GM23248 (cell line): ENCODE measurements at places on chromosomes 5 and 9. TPM values are rescaled to one million over a fixed set of nuclear protein-coding genes. Genes with fewer than 3 reads are reported as not detected.

DNA sequence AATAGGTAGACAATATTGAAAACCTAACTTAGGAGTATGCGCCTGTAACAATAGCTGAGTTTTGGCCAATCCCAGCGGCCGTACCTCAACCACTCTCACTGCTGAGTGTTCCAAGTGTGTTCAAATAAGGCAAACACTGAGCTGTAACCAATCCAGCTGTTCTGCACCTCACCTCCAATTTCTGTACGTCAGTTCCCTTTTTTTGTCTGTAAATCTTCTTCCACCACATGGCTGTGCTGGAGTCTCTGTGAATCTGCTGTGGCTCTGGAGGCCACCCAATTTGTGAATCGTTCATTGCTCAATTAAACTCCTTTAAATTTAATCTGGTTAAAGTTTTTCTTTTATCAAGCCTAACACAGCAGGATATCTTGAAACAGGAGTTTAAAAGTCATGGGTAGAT is 116.3 kb downstream of the SLC28A3 start:
- DNase-seq = no peak

The SGCD gene
- total RNA-seq = 67.0 and 69.7 TPM in 2 replicates

GRCh38 chr5:72557167-72558045 is 50.2 kb upstream of the ZNF366 start:
- no peak for DNase-seq

DNA sequence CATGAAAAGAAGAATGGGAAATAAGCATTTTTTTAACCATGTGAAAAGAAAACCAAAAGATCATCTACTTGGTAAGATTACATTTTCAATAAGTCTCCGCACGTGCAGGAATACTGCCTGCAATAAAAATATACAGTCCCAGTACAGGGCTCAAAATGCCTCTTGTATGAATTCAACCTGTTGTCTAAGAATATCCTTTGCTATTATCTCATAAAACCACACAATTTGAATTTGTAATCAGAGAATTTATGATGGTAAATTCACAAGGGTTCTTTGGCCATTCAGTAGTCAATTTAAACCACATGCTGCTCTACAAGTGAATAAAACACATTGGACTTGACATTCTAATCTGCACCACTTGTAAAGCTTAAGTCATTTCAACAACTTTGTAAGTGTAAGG is 46.6 kb downstream of the ST8SIA4 start:
- no peak for DNase-seq

The POC5 gene
- 14.5 and 17.4 TPM in 2 replicates for total RNA-seq

The GLRX gene
- 144 and 174 TPM in 2 replicates for total RNA-seq

DNA sequence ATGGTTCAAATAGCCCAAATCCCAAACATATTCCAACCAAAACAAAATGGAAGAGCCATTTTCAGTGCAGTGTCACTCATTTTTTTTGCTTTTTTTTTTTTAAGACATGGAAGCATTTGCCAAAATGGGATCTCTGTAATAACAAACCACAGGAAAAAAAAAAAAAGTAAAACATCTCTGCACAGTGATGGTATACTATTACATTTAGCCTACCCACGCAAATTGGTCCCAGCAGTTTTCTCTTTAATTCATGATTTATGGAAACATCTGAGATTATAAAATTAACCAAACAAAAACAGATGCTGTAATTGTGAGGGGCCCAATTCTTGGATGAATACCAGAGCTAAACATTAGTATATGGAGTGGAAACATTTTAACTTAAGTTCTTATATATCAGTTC is 566.6 kb downstream of the ZNF608 start:
- DNase-seq = no peak

The FGF1 gene
- 9.2 and 13.8 TPM in 2 replicates for total RNA-seq

DNA sequence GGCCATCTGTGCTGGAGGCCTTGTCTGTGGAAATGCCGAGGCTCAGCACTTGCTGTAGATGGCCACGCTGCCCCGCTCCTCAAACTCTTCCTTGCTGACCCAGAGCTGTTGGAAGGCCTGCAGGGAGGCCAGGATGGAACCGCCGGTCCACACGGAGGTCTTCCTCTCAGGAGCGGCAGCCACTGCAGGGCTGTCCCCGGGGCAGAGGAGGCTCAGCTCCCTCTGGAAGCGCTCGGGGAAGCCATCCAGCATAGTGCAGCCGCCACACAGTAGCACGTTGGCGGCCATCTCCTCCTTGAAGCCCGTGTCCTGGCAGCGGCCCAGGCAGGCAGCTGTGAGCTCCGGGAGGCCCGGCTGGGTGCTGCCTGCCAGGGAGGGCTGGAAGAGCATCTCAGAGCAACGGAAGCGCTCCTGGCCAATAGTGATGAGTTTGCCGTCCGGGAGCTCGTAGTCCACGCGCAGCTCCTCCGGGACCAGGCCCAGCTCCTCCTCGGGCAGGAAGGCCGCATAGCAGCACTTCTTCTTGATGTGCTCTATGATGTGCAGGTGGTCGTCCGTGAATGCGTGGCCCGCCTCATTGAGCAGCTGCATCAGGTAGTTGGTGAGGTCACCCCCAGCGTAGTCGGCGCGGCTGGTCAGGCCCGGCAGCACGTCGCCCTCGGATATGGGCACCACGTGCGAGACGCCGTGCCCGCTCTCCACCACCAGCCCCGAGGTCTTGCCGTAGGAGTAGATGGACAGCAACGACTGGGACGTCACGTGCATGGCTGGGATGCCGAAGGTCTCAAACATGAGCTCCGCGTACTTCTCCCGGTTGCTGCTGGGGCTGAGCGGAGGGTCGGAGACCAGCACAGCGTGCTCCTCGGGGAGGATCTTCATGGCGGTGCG is 901 bp downstream of the ACTL7B start:
- no peak for DNase-seq

The GALNT12 gene
- 7.8 and 10.1 TPM in 2 replicates for total RNA-seq

GRCh38 chr5:95743877-95744276 is 12.7 kb downstream of the RHOBTB3 start:
- DNase-seq = no peak

GRCh38 chr5:150137168-150137957 is 18.3 kb downstream of the PDGFRB start:
- DNase-seq = peak; percentile 39
